Kidney (tissue), 22 donors: ENCODE measurements at places on chromosomes 4 and X.
A peak's percentile ranks its signal among the peaks of the same experiment; 100 is the strongest.

DNA sequence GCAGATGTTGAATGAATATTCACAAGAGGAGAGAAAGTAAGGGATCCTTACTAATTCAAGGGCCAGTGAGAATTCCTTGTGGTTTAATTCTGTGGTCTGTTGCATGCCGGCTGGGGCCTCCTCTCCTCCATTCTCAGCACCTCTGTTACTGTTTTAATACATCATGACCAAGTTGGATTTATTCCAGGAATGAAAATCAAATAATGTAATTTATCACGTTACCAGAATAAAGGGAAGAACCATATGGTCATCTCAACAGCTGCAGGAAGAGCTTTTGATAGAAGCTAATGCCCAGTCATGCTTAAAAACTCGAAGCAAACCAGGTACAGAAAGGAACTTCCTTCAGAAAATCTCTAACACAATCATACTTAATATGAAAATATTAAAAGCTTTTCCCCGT lies 54.1 kb downstream of the GRK4 start:
- DNase-seq: no peak

- no peak for DNase-seq
These were observed 31.9 kb downstream of the CBR4 start for GRCh38 chr4:168978001-168978700.

DNA sequence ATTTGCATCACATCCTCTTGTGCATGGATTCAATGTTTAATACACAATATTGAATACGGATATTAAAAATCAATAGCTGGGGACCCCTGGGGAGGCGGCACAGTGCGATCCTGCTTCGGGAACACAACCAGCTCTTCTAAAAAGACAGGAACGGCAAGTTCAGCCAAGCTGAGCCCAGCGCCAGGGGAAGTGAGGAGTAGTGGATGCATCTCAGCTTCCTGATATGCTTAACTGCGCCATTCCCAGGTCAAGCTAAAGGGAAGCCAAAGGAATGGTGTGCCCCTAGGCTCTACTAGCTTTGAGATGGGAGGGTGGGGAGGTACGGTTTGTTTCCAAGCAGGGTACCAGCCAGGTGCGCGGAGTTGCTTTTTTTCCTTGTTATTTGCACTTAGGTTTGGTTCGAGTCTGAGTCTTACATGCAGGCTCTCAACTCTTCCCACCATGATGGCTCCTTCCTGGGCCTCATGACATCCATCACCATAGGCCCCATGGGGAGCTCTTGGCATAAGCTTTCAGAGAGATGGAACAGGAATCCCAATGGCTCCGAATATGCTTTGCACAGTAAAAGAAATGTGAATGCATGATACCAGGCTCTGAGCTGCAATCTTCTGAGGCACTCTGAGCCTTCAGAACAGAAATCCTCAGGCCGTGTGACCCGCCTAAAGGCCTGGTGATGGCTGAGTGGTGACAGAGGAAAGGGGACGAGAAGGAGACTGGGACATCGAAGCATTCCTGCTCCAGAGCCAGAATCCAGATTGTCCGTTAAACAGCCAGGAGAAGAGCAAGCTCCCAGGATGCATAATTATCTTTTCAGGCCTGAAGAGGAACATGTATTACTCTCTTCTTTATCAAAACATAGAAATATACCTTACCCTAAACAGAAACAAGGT lies 51.8 kb upstream of the BCOR start:
- no peak for DNase-seq

- peak; percentile 5 for DNase-seq
These were observed 89.0 kb downstream of the COMMD8 start for GRCh38 chr4:47374477-47374876.

DNA sequence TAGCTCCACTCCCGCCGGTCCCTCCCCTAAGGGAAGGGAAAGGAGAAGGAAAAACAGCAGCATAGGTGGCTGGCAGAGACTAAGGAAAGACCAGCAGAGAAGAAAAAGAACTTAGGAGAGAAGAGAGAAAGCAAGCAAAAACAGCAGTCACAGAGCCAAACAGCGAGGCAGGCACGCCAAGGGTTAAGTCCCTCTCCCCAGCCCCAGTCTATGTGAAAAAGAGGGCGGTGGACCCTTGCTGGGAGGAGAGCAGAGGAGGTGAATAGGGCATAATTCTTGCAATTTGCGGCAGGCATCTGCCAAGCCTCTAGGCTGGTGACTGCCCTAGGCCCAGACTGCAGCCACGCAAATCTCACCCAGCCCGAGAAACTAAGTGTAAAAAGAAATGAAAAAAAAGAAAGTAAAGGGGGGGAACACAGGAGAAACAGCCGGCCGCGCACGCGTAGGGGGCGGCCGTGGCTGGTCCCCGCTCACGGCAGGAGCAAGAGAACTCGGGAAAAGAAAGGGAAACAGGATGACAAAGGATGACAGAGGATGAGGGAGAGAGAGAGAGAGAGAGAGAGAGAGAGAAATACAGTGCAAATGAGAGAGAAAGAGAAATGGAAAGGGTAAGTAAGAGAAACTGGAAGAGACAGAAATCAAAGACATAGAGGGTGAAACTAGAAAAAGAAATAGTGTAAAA lies 48.6 kb downstream of the MAGEA9 start:
- peak; percentile 39 for DNase-seq

GRCh38 chr4:26238426-26238777 lies 82.4 kb upstream of the RBPJ start:
- DNase-seq: no peak

- DNase-seq: no peak
These were observed 100.1 kb upstream of the RBPJ start for GRCh38 chr4:26220696-26221095.
